Activated T-cell treated with anti-CD3 and anti-CD28 coated beads, Interleukin-2, amount 50 U/mL, for 48 hours (primary cell): ENCODE measurements at places on chromosomes 2 and 18.

- no peak for DNase-seq
Measured at GRCh38 chr18:79326413-79327198, 69.1 kb upstream of the NFATC1 start.

- DNase-seq = no peak
Measured at GRCh38 chr2:75243219-75243618, 43.9 kb upstream of the TACR1 start.

GRCh38 chr18:56235481-56236013 is 402.8 kb downstream of the TXNL1 start:
- DNase-seq = no peak

- DNase-seq = no peak
Measured at GRCh38 chr2:62547854-62548253, 41.9 kb upstream of the TMEM17 start.

DNA sequence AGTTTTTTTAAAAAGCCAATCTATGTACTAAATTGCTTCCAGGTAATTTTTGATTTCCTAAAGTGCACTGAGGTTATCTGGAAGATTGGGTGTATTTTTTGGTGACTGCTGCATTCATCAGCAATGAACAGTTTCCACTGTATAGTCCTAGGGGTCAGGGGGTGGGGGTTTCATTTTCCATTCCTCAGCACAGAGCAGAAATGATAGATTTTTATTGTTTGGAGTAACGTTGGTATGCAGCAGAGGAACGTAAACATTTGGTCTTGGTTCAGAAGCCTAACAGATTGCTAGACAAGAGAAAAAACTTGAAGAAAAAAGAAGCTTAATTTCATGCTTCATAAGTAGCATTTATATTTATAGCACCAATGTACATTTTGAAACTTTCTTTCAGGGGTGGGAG is 54.9 kb downstream of the ZCCHC2 start:
- DNase-seq = no peak

DNA sequence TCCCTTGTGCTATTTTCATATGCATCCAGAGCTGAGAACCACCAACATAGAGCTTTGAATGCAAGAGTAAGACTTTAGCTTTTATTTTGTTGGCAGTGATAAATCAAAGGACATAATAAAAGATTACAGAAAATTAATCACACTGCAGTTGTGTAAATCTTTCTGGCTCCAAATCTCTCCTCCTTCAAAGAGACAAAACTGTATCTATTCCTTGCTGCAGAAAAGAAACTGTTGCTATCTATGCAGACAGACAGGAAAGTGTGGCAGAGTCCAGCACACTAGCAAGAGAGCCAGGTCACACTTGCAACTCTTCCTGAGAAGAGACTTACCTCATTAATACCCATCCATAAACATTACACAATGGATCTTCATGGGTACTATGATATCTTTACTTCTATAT is 57.5 kb downstream of the DTNB start:
- no peak for DNase-seq

DNA sequence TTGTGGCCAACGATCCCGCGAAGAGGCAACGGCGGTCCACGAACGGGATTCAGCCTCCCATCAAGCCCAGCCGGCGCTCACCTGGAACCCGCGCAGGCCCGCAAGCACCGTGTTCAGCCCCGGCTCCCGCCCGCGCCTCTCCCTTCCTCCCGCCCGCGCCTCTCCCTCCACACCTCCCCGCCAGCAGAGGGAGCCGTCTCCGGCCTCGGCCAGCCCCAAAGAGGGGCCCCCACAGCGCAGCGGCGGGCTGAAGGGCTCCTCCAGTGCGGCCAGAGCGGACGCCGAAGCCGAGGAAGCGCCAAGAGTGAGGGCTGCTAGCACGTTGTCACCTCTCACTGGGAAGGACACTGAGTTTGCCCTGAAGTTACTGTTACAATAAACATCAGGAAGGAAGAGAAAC is 55.3 kb upstream of the LAPTM4A start:
- DNase-seq = peak; percentile 63

DNA sequence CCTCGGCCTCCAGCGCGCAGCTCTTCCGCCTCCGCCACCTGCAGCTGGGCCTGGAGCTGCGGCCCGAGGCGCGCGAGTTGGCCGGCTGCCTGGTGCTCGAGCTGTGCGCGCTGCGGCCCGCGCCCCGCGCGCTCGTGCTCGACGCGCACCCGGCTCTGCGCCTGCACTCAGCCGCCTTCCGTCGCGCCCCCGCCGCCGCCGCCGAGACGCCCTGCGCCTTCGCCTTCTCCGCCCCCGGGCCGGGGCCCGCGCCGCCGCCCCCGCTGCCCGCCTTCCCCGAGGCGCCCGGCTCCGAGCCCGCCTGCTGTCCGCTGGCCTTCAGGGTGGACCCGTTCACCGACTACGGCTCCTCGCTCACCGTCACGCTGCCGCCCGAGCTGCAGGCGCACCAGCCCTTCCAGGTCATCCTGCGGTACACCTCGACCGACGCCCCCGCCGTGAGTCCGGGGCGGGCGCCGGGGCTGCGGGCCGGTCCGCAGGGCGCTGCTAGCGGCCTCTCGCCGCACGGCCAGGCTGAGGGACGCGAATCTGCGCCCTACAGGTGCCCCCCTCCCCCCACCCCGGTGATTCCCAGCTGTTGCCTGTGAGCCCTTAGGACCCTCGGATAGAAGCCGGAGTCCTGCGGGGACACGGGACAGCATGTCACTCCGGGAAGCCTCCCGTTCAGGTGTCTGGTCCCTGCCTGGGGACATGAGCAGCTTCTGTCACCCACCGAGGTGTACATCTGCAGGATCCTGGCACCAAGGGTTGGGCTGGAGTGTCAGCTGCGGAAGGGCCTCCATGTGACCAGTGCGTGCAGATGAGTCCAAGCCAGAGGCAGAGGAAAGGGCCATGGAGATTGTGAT is 616 bp downstream of the RNPEPL1 start:
- peak; percentile 50 for DNase-seq
